ENCODE measurements at places on chromosomes 3 and 15.
A peak's percentile ranks its signal among the peaks of the same experiment; 100 is the strongest.

DNA sequence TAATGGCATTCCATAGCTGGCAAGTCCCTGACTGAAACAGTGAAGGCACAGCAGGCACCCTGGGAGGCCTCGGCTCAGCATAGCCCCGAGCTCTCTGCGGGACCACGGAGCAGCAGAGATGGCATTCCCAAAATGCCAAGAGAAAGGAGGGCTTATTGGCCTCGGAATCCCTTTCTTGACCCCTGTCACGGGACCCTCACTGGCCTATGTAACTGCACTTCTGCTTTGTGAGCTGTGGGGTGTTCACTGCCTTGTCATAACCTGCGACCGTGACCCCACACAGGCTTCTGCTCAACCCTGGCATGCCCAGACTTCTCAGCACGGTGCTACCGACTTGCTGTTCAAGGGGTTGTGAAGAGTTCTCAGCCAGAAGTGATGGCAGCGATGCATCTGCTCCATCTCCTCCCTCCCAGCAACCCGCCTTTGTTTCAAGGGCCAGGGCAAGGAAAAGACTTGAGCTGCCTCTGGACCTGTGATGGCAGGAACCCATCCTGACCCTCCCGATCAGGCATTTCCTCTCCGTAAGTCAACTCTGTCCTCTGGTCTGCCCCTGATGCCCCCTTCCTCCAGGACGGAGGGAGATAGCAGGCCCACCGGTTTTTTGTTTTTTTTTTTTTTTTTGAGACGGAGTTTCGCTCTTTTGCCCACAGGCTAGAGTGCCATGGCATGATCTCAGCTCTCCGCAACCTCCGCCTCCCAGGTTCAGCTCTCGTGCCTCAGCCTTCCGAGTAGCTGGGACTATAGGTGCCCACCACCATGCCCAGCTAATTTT is 30.5 kb downstream of the EHD4 start:
- no peak for DNase-seq

DNA sequence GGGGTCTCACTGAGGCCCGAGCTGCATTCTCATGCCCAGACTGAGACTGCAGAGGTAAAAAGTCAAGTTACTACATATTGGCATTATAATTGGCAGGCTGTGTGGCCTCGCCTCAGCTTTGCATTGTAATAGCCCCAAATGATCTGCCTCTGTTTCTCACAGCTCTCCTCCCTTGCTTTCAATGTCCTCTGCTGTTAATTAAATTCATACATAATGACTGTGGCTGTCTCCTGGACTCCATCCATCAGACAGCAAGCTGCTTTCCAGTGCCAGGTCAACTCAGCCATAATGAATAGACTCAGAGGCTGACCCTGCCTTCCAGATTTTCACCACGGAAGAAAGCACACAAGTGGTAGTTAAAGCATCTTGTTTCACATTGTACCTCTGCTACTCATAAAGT is 7.6 kb upstream of the RTP4 start:
- no peak for DNase-seq

GRCh38 chr3:131701153-131701770 is 198.5 kb upstream of the MRPL3 start:
- DNase-seq: no peak

- DNase-seq: peak; percentile 29
Observed at GRCh38 chr15:48177766-48178647, at the start of gene MYEF2. MYEF2 (minus strand) TSS chr15:48178295; CDS start chr15:48178237, 58 bp downstream.

GRCh38 chr3:158330870-158331269 is 221.0 kb downstream of the RSRC1 start:
- peak; percentile 2 for DNase-seq

DNA sequence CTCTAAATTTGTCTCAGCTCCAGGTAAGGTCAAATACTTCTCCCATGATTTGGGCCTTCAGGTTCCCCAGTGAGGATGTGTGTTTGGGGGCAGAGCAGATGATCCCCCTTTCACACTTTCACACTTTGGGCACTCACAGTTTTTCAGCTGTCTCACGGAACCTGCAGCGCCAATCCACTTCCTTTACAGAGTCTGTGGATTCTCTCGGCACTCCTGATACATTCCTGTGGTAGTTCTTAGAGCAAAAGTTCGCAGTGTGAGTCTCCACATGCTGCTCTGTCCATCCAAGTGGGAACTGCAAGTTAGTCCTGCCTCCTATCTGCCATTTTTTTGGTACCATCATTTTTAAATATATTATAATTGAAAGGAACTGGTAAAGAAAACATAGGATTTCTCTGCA is 20.2 kb upstream of the CPOX start:
- no peak for DNase-seq

DNA sequence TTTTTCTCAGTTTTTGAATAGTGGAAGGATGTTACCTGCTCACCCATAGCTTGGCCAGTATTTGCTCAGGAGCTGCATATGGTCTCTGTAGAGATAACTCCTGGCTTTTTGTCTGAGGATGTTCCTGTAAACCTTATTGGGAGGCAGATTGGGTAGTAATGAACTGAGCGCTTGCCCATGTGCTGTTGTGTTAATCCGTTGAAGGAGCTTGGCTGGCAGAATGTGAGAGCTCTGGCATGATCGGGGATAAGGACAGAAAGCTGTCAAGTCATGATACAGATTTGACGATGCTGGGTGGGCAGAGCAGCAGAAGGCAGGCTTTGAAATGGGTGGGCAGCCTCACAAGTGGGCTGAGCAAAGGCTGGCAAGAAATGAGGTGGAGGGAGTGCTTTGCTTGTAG is 27.4 kb downstream of the SH3GL3 start:
- DNase-seq: no peak

GRCh38 chr3:194536871-194537637 is 50.3 kb upstream of the ATP13A3 start:
- no peak for DNase-seq

DNA sequence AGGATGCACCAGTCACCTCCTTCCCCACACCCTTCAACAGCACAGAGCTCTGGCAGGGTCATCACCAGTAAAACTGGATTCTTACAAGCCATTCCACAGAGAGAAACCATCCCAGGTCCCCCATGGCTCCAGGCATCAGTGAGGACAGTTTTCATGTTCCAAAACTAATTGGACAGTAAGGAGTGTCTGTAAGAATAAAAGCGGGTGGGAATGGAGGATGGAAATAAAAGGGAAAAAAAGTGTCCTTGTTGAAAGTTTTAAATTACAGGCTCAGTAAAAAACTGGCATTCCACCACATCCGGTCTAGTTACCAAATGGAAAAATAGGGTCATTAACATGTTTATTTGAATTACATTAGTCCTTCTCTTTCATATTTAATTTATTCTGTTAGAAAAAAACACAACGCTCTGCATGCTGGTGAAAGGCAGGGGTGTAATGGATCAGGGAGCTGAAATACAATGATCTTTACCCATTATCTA is 117.4 kb downstream of the TIGIT start:
- DNase-seq: no peak

GRCh38 chr3:12898290-12898964 is 57.1 kb upstream of the RPL32 start:
- no peak for DNase-seq

GRCh38 chr3:178263236-178263916 is 272.9 kb upstream of the KCNMB2 start:
- DNase-seq: no peak

DNA sequence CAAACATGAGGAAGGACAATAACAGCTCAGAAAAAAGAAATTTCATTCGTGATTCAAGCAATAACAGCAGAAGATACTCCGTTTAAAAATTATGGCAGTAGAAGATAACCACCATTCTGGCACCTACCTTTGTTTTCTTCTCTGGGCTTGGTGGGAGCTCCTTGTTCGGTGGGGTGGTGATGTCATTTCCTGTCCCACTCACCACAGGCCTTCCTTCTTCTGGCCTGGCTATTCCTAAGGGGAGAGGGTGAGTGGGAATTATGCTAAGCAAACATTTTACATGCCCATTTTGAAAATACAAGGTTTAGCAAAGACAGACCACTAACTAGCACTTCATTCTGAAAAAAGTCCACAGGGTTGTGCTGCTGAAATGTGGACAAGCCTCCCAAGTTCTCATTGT is 74.4 kb downstream of the DHX30 start:
- DNase-seq: no peak

- DNase-seq: no peak
Observed at GRCh38 chr3:112004669-112005068, 5.9 kb downstream of the TAGLN3 start.

- DNase-seq: no peak
Observed at GRCh38 chr15:45221967-45222366, 30.1 kb upstream of the SLC28A2 start.

DNA sequence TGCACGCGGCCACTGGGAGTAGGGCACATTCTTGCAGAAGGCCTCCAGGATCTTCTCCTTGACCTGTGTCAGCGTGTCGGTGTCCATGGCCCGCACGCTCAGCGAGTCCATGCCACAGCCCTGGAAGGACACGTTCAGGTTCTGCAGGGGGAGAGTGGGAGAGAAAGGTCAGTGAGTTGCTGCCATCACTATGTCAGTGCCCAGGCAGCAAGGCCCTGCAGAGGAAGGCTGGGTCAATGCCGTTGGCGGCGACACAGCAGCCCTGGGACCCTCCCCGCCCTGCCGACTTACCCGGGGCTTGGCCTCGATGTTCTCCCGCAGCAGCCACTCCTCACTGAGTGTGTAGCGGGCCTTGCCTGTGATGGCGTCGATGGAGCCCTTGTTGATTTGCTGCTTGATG is 19.8 kb downstream of the H1-8 start:
- no peak for DNase-seq

DNA sequence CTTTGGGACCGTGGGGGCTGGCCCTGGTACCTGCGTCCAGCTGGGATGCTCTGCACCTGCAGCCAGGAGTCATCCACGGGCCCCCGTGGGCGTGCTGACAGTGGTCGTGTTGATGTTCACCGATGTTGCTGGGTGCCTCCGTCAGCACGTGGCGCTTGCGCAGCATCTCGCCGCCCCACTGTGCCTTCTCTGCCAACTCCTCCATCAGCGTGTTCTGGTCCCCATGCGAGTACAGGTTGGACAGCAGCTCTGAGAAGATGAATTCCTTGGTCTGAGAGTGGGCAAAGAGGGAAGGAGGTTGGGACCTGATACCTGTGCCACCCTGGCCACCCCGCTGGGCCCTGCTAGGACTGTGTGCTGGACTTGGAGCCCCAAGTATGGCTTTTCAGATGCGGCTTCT is 61.4 kb downstream of the ADAMTS7 start:
- DNase-seq: no peak

- DNase-seq: no peak
Observed at GRCh38 chr15:77004189-77004588, 9.3 kb downstream of the PSTPIP1 start.

DNA sequence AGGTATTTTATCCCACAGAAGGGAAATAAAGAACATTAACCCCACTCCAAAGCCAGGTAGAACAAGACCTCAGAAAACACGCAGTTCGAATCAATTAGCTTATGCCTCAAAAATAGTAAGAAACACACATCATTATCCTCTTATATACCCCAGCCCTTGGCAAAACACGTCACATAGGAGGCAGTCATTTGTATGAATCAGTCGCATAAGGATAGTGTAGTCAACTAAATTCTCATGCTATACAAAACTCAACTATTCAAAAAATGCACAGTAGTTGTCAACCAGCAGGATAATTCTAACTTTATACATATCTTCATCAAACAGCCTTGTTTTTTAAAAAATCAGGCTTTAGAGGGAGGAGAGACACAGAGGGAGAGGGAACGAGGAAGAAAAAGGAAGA is 298.4 kb downstream of the FOXP1 start:
- no peak for DNase-seq

GRCh38 chr3:101611023-101611422 is 37.0 kb downstream of the PCNP start:
- no peak for DNase-seq

- no peak for DNase-seq
Observed at GRCh38 chr3:28301688-28302087, 46.8 kb upstream of the ZCWPW2 start.

DNA sequence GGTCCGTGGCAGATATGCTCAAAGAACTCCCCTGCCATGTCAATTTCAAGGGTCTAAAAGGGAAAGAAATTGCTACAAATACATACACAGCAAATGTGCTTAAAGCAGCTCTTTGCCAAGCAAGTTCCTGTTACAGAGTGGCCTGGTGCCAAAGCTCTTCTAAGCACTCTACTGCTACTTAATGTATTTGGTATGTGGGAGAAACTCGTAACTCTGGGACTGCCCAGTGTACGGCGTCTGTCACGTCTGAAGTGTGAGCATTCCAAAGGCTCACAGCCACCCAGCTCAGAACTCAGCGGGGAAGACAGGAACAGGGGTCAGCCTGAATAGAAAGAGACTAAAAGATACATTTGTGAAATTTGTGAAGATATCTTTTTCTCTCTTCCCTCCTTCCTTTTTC is 54.6 kb downstream of the RBMS3 start:
- DNase-seq: peak; percentile 97

DNA sequence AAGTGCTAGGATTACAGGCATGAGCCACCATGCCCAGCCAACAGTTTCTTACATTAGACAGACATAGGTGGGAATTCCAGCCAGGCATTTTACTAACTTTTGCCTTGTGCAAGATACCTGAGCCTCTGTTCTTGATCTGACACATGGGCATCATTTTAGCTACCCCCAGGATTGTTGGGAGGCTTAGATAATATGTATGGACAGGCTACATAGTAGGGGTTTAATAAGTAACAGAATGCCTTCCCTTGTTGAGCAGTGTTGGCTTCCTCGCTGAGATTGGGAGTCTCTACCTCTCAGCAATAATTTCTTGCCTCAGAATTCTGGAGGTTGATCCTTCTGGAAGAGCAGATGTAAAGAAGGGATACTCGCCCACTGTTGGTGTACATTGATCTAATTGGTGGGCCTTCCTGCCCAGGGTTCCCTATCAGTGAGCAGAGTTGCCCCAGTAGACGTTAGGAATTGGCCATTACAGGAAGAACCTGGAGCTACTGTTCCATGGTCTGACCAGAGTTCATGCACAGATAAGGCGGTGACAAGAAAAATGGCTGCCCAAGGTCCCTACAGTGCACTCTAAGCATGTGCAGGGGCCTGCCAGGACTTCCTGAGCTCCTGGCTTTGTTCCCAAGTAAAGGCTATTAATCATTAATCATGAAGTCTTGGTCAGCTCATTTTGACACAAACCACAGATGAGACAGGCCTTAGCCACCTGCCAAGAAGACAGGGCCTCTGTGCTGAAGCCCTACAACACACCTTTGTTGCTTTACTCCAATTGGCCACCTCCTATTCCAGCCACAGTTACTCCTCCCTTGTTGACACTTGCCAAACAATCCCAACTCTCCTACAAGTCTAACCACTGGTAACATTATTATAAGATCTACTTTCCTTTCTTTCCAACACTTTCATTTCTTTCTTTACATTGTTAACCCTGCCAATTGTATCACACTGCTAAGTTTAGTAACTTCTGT is 5.0 kb upstream of the IL17RE start:
- no peak for DNase-seq

GRCh38 chr15:40257656-40258450 is 19.0 kb downstream of the PAK6 start:
- DNase-seq: no peak

- no peak for DNase-seq
Observed at GRCh38 chr15:48792408-48792807, 18.5 kb downstream of the CEP152 start.

- no peak for DNase-seq
Observed at GRCh38 chr15:25066708-25067107, 111.9 kb downstream of the SNRPN start.

DNA sequence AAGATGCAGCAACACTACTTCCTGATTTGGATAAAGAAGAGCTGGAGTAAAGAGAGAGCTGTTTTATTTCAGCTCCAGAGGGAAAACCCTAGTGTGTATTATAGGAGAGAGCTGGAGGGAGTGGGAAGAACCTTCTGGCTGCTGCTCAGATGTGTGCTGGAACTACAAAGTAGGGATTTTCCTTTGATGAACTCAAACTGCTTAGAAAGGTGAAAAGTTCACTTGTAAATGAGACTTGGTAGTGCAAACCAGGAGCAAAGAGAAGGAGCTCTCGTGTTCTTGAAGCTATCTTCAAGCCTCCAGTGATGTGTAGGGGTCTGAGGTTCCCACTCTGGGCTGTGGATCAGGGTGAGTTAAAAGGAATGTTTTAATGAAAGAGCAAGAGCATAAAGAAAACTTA is 110.4 kb downstream of the EDEM1 start:
- DNase-seq: no peak
